ENCODE measurements at places on chromosomes 3 and 15.

DNA sequence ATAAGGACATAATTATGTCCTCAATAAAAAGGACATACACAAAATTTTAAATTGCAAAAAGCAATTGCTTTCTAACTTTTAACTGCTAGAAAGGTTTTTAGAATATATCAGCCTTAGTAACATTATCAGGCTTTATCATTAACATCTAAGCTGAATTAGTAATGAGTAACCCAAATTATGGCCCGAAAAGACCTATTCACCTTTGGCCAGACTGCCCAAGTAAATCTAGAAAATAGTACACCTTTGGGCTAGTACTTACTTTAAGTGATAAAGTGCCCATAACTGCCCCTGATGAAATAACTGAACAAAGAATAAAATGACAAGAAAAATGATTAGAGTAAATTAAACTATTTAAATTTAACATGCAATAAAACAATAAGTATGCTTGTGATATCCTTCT, 117.2 kb downstream of the TBL1XR1 start:
- no peak for DNase-seq

GRCh38 chr3:159929171-159930141, 59.2 kb upstream of the IL12A start:
- DNase-seq: no peak

DNA sequence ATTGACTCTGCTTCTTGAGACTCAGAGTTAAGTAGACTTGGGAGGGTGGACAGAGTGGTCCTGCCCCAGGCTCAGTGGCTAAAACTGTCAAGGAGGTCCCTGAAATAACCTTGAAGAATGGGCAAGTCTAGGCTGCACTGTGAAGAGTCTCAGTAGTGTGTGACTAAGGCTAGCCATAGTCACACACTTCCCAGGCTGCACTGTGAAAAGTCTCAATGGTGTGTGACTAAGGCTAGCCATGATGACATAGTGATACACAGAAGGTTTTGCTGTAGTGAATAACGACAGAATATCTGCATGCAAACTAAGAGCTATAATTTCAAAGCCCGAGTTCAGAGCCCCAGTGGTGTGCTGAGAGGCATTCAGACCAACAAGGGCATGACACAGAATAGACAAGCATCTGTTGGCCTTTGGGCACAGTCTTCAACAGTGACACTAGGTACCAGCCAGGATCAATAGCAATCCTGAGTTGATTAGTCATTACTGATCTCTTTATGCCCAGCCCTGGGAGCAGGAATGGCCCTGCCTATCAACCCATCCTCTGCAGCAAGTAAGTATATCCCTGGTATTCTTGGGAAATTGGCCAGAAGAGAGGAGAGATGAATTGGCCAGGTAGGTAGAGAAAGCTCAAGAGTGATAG, 72.4 kb upstream of the BBX start:
- no peak for DNase-seq

DNA sequence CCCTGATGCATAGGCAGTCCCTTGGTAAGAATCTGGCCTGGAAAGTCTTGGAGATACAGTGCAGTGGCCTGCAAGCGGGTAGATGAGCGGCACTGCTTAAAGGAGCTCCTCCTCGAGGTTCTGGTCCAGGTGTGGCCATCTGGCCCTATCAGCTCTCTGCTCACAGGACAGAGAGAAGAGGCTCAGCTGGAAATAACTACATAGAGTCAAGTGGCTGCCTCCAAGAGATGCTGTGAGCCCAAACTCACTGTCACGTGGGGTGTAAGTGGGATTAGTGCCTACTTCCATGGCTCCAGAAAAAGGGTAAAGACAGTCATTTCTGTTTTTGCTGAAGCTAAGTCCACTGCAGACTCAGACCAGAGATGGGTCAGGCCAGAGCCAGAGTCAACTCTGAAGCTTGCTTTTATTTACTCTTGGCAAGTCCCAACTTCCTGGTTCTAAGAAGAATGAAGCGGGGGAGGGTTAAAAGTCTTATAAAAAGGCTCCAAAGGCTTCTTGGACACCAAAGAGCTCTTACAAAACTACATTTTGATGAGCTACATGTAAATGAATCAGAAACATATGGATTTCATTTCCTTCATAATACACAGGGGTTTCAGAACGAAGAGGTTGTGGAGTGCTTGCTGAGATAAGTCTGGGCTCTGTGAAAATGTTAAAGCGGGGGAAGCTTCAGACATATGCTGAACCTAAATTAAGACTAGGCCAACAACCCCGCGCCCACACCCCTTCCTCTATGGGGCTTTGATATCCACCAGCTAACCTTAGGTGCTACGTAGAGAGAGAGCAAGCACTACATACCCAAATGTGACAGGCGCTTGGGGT, 77.1 kb downstream of the PDZRN3 start:
- DNase-seq: no peak

DNA sequence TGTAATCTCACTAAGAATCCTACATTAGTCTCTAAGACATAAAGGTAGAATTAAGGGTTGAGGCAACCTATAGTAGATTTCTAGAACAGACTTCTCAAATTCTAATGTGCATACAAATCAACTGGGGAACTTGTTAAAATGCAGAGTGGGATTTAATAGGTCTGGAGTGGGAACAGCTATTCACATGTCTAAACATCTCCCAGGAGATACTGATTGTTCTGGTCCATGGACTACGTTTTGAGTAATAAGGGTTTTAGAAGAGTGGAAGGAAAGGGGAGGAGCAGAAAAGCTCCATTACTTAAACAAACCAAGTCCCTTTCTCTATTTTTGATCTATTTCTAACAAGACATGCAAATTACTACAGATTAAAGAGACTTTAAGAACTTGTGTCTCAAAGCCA, 524.8 kb downstream of the TUSC7 start:
- no peak for DNase-seq

DNA sequence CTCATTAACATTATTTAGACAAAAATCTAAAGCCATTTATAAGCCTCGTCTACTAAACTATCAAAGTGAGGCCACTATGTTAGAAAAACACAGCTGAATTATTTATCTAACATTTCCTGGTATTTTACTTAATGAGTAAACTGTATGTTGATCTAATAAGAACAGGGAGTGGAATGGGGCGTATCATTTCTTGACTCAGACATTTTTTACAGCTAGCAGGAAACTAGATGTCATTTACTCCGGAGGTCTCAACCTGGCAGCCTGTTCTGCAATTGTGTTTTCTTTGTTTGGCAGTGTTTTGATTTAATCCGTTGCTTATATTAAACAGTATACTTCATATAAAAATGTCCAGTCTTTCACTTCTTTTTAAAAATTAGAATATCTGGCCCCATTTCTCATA, 79.1 kb upstream of the ABI3BP start:
- DNase-seq: no peak

- no peak for DNase-seq
Observed at GRCh38 chr3:59192473-59192872, 142.6 kb upstream of the CFAP20DC start.

DNA sequence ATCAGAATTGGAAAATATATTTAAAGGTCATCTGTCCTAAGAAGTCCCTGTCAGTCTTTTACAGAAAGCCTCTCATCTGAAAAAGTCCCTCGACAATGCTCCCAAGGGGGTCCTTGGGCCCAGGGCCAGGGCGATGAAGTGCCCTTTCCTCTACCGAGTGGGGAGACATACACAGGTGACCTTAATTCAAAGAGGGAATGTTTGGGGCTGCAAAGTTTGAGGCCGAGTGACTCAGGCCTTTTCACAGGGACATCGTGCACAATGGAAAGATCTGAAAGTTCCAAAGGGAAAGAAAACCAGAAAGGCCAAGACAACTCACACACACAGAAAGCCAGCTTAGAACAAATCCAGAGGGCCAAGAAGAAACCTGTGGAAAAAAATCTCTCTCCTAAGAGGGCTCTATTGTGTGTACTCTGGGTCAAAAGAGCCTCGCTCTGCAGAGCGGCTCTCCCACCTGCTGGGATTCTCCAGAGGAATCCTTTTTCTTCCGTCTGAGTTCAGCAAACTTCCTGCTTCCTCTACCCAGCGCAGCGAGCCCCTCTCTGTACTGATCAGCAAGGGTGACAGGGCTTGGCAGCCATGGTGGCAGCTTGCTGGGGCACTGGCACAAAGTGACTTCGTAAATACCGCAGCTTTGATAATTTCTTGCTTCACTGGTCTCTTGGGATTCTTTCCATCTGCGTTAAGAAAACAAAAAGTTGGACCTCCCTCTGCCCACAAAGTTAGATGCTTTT, 259.1 kb downstream of the OPA1 start:
- no peak for DNase-seq

DNA sequence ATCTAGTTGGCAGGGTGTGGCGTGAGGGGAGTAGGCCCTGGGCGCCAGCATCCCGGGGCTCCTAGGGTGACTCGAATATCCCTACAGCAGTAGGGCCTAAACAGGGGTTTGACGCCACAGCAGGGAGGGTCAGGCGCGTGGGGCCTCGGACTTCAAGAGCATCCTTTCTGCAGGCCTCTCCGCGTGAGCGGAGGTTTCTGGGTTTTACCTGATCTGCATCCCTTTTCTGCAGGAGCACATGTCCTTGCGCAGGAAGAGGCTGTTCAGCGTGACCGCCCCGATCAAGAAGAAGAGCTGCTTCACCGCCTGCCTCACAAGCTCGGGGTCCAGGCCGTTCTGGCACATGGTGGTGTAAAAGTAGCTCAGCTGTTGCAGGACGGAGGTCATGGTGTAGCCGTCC, 13.5 kb upstream of the GNB5 start:
- no peak for DNase-seq

DNA sequence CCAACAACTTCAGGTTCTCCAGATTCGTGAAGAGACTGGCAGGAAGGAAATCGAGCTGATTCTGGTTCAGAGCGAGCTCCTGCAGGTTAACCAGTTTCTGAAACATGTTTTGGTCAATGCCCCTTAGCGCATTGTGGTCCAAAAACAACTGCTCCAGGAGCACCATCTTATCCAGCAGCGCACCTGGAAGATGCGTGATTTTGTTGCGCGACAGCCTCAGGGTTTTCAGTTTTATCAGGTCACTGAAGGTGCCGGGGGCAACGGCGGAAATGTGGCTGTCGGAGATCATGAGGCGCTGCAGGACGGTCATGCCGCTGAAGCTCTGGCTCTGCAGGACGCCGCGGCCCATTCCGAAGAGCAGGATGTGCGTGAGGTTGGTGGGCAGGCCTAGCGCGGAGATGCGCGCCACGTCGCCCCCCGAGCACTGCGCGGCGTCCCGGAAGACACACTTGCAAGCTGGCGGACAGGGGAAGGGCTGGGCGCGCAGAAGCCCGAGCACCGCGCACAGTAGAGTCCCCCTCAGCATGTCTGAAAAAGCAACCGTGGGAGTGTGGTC, 1.2 kb downstream of the GP5 start:
- no peak for DNase-seq

DNA sequence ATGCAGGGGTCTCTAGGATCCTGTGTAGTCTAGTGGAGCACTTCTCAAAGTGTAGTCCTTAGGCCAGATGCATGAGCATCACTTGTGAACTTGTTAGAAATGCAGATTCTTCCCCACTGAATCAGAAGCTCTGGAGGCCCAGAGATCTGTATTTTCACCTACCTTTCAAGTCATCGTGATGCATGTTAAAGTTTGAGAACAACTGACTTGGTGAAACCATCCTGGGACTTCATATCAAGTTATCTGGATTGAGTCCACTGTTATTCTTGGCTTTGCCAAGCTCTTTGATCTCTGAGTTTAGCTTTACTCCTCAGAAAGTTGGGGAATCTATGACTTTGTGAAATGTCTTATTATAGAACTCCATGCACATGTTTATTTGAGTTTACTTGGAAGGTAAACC, 78.5 kb downstream of the ARNT2 start:
- no peak for DNase-seq

DNA sequence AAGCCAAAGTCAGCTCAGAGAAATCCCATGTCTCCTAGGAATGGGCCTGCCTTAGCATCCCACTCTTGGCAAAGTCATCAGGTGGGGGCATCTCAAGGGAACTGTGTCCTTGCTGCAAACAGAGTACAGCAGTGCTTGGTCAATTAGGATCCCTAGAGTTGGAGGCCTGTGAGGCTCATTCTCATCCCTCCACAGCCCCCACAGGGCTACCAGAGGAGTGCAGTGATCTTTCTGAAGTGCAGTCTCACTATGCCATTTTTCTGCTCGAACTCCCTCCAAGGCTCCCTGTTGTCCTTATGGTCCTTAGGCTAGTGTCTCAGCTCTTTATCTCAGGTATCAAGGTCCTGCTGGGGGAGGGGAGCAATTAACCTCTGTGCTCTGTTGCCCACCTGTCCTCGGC, 31.1 kb downstream of the TMEM40 start:
- no peak for DNase-seq

DNA sequence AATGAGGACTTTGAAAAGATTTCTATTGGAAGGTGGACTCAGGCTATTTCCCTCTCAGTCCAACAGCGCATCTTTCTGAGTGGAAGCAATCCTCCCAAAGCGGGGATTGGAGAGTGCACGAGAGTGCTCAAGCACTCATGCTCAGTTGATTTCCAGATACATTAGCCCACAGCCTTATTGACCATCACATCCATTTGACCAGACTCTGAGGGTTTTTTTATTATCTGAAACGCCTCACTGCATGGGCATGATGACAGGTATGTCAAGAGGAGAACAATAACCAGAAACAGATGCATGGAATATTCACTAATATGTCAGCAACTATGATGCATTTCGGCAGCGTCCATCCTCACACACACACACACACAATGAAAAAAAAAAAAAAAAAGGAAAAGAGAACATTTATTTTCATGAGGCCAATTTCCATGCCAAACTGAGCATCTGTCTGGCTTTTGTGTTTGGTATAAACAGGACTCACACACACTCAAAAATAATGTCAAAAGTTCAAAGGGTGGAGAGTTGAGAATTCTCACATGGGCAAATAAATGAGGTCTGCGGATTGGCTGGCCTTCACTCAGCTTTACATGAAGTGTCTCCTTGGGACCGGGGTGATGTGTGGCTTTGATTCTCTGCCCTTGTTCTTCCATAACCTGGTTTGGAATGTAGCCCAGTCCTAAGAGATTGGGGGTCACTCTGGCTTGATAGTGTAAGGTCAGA, 371.6 kb downstream of the MCTP2 start:
- no peak for DNase-seq

GRCh38 chr15:38564557-38565286, at the start of gene RASGRP1:
Gene RASGRP1 (minus strand): TSS chr15:38564814. CDS start chr15:38564628, 186 bp downstream.
- no peak for DNase-seq

DNA sequence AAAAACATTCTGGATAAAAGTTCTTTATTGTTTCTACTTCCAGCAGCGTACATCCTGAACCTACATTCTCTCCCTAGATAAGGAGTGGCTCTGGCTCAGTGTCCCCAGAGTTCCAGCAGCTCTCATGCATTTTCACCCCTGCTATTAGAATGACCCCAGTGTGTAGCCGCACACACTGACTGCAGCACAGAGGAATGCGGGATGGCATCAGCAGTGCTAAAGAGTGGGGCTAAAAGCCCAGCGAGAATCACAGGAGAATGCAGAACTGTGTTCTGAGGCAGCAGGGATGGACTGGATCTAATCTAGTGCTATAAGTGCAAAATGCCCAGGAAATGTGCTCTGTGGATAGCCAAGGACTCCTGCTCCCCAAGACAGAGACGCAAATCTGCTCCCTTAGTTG, 66.4 kb upstream of the TJP1 start:
- no peak for DNase-seq

- DNase-seq: no peak
Observed at GRCh38 chr3:57141719-57142410, 23.3 kb downstream of the IL17RD start.

- no peak for DNase-seq
Observed at GRCh38 chr15:31301673-31301990, 25.0 kb upstream of the KLF13 start.

Measured in cortex of kidney (tissue), 1 donor.